ENCODE measurements at places on chromosomes 5 and 9.

- DNase-seq = no peak
Observed at GRCh38 chr5:85479849-85480248, 1095.2 kb upstream of the EDIL3 start.

DNA sequence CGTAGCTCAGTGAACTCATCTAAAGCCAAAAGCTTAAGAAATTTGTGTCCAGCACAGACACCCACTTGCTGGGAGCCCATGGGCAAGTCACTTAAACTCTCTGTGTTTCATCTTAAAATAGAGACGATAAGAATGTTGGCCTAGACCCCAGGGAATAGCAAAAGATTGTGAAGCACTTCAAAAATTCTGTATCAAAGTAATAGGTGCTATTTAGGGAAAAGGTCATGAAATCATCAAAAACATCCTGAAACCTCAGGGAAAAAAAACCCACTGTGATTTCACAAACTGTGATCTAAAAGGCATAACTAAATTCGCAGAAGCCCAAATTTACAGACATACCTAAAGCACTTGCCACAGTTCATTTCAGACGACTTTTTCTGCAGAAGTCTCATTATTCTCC, 278.3 kb downstream of the NR2F1-AS1 start:
- DNase-seq = no peak

GRCh38 chr5:59538750-59539121, 354.8 kb downstream of the PDE4D start:
- no peak for DNase-seq

- no peak for DNase-seq
Observed at GRCh38 chr9:137349471-137350033, 47.5 kb upstream of the NRARP start.

DNA sequence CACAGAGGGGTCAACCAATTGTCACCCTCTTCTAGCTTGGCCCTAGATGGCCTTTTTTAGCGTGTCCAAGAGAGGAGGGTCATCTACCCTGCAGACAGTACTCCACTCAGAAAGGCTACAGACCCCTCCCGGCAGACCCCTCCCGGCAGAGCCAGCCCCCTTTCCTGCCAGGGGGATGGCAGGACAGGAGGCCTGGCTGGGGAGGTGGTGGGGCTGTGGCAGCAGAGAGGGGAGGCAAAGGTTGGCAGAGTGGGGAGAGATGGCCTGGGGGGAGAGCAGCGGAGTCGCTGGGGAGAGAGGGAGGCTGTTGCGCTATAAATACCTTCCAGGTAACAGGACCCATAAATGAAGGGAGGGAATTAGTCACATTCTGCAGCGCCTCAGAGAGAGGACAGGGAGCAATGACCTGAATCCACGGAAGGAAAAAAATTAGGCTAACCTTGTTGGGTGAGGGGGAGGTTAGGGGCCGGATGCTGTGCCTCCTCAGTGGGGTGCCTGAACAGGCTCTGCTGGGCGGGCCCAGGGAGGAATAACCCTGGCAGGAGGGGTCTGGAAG, 32.9 kb upstream of the PSD2 start:
- no peak for DNase-seq

DNA sequence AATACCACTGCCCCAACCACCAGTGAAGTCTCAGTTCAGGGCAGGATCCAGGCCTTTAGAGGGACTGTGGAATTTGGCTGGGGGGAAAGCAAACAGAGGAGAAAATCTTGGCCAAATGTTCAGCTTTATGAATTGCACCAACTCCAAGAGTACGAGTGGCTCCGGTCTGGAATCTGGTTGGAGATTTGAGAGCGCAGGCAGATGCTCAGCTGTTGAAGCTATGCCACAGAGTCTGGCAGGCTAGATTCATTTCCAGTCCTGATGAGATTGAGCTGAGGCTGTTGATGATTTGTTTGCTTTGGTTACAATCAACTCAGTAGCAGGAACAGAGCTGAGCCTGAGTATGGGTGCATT, 9.1 kb upstream of the HSPB3 start:
- no peak for DNase-seq

DNA sequence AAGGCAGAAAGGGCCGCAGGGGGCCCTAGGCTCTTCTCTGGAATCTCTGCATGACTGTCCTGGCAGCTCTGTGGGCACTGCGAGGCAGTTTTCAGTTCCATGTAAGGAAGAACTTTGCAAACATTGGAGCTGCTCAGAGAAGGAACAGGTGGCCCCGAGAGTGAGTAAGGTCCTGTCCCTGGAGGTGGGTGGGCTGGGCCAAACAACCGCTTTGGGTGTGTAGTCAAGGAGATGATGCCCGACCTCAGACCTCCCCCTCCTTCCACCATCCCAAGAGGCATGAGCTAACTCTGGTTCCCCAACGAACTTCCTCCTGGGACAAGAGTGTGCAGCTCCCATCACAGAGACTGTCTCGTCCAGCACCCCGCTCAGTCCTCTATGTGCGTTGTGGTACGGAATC, 20.5 kb downstream of the CSF1R start:
- no peak for DNase-seq

DNA sequence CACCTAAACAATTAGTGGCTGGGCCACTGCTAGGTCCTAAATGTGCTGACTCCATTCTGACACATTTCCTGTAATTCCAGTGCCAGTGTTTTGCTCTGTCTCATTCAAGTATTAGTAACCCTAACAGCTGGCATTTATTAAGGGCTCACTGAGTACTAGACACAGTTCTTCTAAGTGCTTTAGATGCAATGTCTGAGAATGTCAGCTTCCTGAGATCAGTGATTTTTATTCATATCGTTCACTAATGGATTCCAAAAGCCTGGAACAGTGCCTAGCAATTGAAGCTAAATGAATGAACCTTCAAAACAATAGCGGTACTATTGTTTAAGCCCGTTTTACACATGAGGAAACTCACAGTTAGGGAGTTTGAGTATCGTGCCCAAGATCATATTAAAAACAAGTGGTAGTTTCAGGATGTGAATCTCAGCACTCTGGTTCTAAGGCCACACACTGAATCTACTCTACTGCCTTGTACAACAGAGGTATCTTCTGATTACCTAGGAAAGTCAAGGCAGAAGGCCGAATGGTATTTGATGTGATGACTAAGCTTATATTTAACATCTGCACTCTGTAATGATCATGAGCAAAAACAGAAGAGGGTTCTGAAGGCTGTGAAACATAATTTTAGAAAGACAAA, 304.0 kb downstream of the PJA2 start:
- DNase-seq = no peak

GRCh38 chr5:4868140-4868735, 271.9 kb upstream of the ADAMTS16 start:
- no peak for DNase-seq

DNA sequence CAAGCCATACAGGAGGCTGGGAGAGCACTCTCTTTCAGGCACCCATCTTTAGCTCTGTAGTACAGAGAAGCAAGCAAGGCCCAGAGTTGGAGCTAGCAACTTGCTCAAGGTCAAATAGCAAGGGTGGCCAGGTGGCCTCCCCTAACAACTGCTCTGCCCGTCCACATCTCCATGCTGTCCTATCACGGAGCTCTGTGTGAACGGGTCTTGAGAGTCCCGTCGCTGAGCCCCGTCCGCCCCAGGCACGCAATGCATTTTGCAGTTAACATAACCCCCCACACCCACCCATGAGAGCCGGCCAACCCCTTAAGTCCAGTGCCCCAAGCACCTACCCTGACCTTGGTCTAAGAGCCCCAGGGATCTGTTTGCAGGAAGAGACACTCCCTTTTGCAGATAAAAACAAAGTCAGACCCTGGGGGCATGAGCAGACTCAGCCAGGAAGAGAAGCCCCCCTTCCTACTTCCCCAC, 1.5 kb downstream of the RNF44 start:
- no peak for DNase-seq

- no peak for DNase-seq
Observed at GRCh38 chr5:65893749-65894430, 32.5 kb upstream of the ERBIN start.

GRCh38 chr5:55853818-55854217, 2.7 kb downstream of the IL31RA start:
- DNase-seq = no peak

DNA sequence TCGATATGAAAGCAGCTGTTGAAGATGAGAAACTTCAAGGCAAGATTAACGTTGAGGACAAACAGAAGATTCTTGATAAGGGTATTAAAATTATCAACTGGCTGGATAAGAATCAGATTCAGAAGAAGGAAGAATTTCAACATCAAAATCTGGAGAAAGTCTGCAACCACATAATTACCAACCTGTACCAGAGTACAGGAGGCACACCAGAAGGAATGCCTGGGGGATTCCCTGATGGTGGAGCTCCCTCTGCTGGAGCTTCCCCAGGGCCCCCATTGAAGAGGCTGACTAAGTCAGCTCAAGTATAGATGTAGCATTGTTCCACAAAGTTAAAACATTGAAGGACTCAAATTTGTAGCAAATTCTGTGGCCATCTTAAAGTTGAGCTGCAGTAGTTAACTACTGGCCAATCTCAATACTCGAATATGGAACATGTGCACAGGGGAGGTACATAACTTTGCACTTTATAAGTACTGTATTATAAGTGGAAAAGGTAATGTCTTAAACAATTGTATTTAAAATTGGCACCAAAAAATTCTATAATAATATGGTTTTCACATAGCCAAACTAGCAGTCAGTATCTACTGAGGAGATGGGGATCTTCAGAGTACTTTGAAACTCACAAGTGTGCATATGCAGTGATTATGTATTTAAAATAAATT, 237.5 kb downstream of the CHSY3 start:
- no peak for DNase-seq

DNA sequence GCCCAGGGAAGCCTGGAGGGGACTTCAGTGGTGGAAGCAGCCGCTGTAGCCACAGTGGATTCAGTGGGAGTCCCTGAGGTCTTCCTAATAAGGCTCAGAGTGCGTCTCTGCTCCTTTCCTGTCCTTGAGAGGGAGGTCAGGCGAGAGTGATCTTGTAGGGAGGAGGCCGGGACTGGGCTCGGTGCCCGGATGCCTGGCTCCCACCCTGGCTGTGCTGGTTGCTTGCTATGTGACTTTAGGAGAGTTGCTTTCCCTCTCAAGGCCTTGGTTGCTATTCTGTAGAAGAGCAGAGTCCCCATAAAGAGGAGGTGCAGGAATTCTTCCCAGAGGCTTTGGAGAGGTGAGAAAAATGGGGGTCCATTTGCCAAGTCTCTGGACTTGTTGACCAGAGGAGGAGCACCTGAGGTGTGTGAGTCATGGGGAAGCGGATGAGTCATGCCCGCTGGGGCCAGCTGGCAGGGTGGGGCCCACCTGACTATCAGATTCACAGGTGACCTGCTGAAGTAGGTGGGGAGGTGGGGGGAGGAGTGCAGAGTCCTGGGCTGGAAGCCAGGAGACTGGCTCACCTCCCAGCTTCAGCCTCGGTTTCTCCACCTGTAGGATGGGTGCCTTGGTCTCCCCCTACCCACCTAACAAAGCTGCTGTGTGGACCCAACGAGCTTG, 13.8 kb downstream of the GSN start:
- no peak for DNase-seq

- DNase-seq = no peak
Observed at GRCh38 chr5:87432460-87432859, 19.7 kb upstream of the CCNH start.

- DNase-seq = no peak
Observed at GRCh38 chr9:110414471-110414870, 76.8 kb upstream of the TXNDC8 start.

- no peak for DNase-seq
Observed at GRCh38 chr5:149711338-149711737, 18.8 kb upstream of the PPARGC1B start.

DNA sequence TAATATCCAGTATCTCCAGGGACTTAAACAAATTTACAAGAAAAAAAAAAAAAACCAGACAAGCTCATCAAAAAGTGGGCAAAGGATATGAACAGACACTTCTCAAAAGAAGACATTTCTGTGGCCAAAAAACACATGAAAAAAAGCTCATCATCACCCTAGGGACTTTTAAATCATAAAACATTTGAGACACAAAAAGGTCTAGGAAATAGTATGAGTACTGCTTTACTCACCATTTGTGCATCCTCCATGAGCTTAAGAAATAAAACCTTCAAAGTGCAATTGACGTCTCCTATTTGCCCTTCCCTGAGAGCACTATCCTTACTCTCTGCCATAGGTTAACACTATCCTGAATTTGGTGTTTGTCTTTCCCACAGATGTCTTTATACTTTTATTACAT, 193.7 kb upstream of the NREP start:
- DNase-seq = no peak

- peak; percentile 54 for DNase-seq
Observed at GRCh38 chr9:131590907-131591844, 45.9 kb downstream of the PRRT1B start.

DNA sequence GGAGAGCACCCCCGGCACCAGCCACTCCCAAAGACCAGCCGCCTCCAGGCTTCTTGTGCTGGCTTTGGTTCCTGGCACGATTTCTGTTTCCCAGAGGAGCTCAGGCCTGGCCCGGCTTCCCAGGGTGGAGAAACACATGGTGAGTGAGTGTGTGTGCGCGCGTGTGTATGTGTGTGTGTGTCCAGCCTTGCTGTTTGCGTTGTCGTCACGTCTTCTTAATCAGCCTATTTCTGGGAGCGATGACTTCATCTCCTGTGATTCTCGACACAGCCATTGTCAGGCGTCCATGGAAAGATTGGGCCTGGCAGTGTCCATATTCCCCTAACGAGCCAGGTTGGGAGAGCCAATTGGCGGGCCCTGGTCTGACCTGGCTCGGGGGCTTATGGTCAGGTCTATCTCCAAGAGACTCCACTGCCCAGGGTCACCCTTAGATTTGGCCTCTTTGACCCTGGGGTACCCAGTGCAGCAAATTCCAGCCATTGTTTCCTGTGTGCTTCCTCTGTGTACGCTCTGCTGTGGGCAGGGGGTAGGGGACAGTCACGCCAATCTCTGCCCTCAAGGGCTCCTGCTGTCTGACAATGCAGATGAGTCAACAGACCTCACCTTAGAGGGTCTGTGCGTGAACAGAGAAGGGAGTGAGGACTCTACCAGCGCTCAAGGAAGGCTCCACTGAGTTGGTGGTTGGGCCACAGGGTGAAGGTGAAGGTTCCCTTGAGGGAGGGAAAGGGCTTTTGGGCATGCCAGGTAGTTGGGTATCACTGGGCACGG, 73.8 kb downstream of the DAB2IP start:
- no peak for DNase-seq

DNA sequence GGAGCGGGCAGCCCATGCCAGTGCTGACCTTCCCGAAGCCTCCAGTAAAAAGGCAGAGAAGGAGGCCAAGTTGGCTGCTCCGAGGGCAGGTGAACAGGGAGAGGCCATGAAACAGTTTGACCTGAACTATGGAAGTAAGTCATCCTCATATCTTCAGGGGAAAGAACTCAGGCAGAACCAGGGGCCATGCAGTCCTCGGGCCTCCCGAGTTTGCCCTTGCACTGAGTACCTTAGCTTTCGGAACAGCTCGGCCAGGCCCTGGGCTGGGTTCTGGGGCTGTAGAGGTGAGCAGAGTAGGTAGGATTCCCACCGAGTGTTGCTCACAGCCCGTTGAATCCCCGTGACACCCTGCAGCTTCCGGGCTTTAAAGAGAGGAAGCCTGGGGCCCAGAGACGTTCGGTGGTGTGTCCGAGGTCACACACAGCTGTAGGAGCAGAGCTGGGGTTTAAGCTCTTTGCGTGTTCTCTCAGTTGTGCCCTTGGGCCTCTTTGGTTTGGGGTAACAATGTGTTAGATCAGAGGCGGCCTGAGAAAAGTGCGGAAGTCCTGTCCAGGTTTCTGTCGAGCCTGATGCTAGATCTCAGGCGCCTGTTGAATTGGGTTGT, 24.8 kb upstream of the POMT1 start:
- no peak for DNase-seq

Measured in activated CD8-positive, alpha-beta memory T cell treated with anti-CD3 and anti-CD28 coated beads for 1 hour (primary cell).